ENCODE measurements at places on chromosomes 1 and 21. TPM values are rescaled to one million over a fixed set of nuclear protein-coding genes. Genes with fewer than 3 reads are reported as not detected.

Gene SIK1
- 6.7 TPM for total RNA-seq

Gene HCRTR1
- total RNA-seq: 0.35 TPM

Gene DDR2
- 2.1 TPM for total RNA-seq

DNA sequence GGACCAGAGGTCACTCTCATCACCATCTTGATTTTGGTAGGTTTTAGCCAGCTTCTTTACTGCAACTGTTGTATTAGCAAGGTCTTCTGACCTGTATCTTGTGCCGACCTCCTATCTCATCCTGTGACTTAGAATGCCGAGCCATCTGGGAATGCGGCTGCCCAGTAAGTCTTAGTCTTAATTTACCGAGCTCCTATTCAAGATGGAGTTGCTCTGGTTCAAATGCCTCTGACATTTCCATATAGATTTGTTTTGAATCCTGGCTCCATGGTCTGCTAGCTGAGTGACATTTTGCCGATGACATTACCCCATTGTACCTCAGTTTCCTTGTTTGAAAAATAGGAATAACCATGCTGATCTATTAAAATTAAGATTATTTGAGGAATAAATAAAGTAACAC lies 193.9 kb upstream of the HMCN1 start:
- DNase-seq: no peak
- peaks cover 12% of the 10 kb centered on the region for H3K4me1 ChIP-seq
- H3K36me3 ChIP-seq: no peaks in the 10 kb centered on the region
- H3K27me3 ChIP-seq: no peaks in the 10 kb centered on the region

GRCh38 chr1:58084266-58084665 lies 462.3 kb downstream of the OMA1 start:
- DNase-seq: no peak
- no peaks in the 10 kb centered on the region for H3K27me3 ChIP-seq
- H3K4me3 ChIP-seq: no peak overlapping the region

DNA sequence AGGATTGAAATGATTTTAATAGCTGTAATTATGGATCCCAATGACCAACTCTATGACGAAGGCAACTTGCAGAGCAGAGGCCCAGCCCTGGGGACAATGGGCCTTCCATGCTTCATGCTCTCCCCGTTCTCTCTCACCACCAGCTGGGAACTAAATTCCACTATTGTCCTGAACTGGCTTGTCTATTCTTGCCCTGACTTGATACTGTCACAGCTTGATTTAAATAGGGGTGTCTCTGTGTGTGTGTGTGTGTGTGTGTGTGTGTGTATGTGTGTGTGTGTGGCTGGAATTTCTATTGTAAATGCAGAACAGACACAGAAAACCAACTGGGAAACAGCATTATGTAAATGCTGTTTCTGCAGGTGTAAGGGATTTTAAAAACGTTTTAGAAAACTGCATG lies 57.0 kb downstream of the SLC22A15 start:
- DNase-seq: no peak
- H3K4me1 ChIP-seq: no peaks in the 10 kb centered on the region

GRCh38 chr1:97163591-97164275 lies 442.1 kb downstream of the PTBP2 start:
- H3K4me3 ChIP-seq: no peak overlapping the region
- no peak overlapping the region for H3K27ac ChIP-seq
- no peaks in the 10 kb centered on the region for H3K36me3 ChIP-seq
- no peaks in the 10 kb centered on the region for H3K4me1 ChIP-seq
- no peaks in the 10 kb centered on the region for H3K27me3 ChIP-seq
- no peak for DNase-seq

DNA sequence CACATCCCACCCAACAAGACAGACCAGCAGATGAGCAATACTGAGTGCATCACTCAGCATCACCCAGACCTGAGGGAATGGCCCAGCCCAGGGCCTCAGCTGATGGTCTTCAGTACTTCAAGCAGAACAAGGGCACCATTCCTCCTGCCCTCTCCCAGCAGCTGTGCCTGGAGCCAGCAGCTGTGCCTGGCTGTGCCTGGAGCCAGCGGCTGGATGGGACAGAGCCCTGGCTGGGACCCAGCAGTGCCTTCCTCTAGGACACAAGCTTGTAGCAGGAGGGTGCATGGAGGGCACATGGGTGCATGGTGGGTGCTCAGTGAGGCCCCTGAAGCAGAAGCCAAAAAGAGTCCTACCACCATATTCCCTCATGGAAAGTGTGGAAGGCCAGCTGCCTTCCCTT lies 583.8 kb downstream of the NPHP4 start:
- no peak for DNase-seq
- no peaks in the 10 kb centered on the region for H3K27me3 ChIP-seq
- no peaks in the 10 kb centered on the region for H3K36me3 ChIP-seq
- H3K4me3 ChIP-seq: no peak overlapping the region
- H3K4me1 ChIP-seq: no peaks in the 10 kb centered on the region

DNA sequence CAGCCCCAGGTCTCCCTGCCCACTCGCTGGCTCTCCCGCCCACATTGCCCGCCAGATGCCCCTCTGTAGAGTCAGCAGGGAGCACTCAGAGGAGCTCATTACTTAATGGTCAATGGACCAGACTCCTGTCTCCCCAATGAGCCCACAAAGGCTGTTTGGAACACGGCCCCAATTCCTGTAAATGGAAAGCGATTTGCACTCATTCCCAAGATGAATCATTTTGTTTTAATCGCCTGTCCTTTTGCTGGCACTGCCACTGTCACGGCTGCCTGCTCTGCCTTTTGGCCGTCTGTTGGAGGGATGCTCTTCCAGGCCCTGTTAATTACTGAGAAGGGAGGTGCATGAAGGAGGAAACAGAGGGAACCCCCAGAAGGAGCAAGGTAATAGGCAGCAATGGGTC lies 44.8 kb upstream of the ATP2B4 start:
- H3K27ac ChIP-seq: no peak overlapping the region
- DNase-seq: no peak
- no peak overlapping the region for H3K4me3 ChIP-seq

- no peak overlapping the region for H3K27ac ChIP-seq
- H3K27me3 ChIP-seq: no peaks in the 10 kb centered on the region
- DNase-seq: no peak
Observed at GRCh38 chr1:207427832-207428585, 26.1 kb upstream of the CR2 start.

- no peak overlapping the region for H3K27ac ChIP-seq
- no peak for DNase-seq
- no peaks in the 10 kb centered on the region for H3K36me3 ChIP-seq
Observed at GRCh38 chr1:118144684-118145083, 40.3 kb downstream of the SPAG17 start.

All from H1 (cell line).